Naive thymus-derived CD8-positive, alpha-beta T cell (primary cell): ENCODE measurements at places on chromosomes 5 and 9. TPM values are rescaled to one million over a fixed set of nuclear protein-coding genes. Genes with fewer than 3 reads are reported as not detected.

GRCh38 chr5:177438468-177438867 lies 8.1 kb upstream of the PRR7 start:
- DNase-seq, result no peak

GRCh38 chr9:89956907-89957306 lies 352.1 kb downstream of the GADD45G start:
- no peak for DNase-seq

DNA sequence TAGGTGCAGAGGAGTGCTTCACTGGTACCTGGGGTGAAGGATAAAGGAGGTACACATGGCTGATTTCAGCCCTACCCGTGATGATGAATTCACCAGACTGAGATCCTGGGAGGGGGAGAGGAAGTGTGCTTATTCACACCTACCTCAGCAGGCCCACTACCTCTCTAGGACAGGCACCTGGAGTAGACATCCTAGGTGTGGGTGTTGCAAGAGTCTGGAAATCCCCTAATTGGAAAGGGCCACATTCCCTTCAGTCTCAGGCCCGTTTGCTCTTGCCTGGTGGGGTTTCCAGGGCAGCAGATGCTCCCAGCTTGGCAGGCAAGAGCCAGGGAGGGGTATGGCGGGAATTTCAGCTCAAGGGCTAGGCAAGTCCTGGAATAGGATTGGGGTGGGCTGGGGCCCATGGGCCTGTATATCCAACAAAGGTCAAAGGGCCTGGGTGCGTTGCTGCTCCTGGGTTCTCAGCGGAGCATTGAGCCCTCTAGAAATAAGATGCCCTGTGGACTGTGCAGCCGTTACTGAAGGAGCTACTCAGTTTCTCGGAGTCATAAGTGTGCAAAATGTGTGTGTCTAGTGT lies 5.8 kb upstream of the CCL21 start:
- DNase-seq, result no peak

Gene SLC34A3
- polyA plus RNA-seq, result not detected

Gene OR1J2
- not detected for polyA plus RNA-seq

GRCh38 chr5:53478411-53479044 lies 1.9 kb upstream of the FST start:
- DNase-seq, result no peak

GRCh38 chr5:36696059-36696673 lies 89.8 kb downstream of the SLC1A3 start:
- DNase-seq, result peak; percentile 28

Gene PDE6A
- polyA plus RNA-seq, result not detected

DNA sequence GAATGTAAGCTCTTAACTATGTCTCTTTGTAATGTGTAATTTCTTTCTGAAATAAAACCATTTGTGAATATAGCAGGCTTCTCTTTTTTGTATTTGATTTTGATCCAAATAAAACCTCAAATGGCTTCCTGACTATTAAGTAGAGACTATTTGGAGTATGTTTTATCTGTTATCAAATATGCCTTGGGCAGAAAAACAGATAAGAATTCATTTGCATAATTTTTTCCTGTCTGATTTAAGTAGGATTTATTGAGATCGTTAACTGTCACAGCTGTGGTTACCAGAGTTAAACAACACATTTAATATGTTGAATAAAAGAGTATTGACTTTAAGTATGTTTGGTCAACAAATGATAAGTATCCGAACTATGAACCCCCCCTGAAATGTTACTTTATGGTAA lies 104.9 kb downstream of the MELK start:
- DNase-seq, result no peak

DNA sequence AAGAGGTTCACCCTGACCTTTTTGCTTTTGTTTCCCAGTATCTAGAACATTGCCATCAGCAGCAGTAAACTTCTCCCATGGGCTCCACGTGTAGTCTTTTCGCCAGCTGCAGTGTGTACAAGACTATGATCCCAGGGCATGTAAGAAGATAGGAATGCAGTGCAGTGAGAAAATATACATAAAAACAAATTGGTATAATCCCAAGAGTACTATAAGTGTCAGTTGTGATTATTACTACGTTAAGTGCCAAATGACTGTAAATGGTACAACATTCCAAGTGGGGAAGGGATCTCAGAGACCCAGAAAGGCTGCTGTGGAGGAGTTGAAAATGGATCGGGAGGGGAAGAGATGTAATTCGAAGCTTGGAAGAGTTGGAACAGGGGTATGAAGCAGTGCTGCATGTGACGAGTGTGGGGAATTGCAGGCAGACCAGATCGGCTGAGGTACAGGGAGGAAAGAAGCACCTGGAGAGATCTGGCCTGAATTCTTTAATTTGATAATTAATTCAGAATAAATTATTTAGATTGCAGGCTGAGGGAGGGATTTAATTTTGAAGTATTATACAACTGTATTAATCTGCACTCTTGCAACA lies 95.1 kb downstream of the FBXL7 start:
- no peak for DNase-seq

- no peak for DNase-seq
These were observed 168.5 kb downstream of the GAS1 start for GRCh38 chr9:86778761-86779160.

DNA sequence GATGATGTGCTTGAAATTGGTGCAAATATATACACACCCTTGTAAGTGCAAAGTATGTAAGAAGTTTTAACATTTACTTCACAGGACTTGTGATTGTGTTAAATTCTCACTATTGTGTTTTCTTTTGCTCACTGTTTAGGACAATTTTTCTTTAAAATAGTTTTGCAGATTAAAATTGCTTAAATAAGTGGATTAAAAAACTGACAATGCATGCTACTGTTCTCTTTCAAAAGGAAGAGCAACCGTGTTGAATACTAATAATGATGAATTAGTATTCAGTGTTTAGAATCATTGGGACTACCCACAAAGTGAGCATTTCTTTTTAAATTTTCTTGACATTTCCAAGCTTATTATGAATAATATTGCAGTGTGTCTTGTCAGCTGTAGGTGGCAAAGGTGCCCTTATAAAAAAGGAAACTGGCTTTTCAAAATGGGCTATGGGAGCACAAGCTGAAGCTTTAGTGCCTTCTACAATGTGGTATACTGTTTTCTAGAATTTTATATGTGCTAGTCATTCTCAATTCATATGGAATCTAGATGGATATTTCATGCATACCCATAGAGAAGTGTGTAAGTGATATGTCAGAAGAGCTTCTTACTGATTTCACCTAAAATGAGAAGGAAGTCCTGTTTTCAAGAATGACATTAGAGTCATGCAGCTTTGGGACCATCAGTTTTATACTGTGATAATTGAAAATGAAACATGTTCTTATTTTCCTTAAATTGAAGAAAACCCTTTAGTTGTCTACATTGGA lies 35.4 kb downstream of the SREK1 start:
- no peak for DNase-seq

Gene GABRA1
- polyA plus RNA-seq, result not detected

- DNase-seq, result no peak
These were observed 136.0 kb downstream of the SCAMP1 start for GRCh38 chr5:78496373-78496772.
